ENCODE measurements at places on chromosomes 13 and 19.
A peak's percentile ranks its signal among the peaks of the same experiment; 100 is the strongest.

DNA sequence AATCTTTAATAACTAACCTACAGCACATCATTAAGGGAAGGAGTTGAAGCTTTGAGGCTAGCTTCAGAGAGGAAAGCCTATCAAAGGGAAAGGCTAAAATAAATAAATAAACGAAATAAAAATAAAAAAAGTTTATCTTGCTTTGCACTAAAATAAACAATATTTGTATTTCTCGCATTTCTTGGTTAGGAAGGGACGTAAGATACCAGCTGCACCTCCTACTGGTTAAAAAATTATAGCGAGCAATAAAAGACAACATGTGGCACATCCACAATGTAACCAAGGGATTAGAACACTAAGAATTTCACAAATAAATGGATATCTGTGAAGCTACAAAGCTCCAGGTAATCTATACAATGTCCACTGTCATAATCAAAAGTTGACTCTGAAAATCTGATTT lies 194.5 kb downstream of the DACH1 start:
- DNase-seq: no peak

DNA sequence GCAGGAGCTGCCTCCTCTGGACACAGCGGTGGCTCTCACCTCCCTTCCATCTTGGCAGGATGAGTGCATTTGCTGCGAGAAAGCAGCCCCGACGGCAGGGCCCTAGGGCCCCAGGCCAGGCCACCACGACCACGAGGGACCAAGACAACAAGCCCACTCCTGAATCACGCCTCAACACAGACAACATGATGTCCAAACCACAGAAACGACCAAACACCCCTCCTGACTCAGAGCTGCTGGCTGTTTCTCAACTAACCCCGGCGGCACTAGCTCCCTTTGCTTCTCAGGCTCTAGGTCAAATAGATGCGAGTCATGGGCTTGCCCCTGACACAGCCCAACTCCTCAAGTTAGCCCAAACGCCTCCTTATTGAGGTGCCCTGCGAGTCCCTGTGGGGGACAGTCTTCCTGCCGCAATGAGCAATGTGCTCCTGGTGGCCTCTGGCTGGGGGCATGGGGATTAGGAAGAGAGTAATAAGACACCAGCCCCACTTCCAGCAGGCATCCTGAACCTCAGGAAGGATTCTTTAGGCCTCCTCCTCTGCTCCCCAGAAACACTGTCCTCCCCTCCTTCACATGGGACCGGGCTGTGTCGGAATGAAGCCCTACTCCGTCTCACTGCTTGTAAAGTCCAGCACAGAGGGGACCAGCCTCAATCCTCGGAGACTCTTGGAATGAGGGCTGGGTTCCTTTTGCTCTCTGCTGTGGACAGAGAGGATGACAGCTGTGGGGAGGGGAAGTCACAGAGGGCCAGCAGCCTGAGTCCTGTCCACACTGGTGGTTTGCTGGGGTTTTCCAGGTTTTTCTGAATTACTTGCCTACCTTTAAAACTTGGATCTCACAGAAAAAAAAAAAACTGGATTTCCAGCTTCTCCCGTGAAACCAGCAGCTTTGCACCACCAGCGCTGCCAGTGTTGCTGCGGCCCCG lies 6.9 kb upstream of the ATF5 start:
- no peak for DNase-seq

GRCh38 chr13:24272452-24273161 lies 36.8 kb upstream of the C1QTNF9 start:
- no peak for DNase-seq

GRCh38 chr19:21047716-21048115 lies 27.3 kb downstream of the ZNF430 start:
- DNase-seq: no peak

DNA sequence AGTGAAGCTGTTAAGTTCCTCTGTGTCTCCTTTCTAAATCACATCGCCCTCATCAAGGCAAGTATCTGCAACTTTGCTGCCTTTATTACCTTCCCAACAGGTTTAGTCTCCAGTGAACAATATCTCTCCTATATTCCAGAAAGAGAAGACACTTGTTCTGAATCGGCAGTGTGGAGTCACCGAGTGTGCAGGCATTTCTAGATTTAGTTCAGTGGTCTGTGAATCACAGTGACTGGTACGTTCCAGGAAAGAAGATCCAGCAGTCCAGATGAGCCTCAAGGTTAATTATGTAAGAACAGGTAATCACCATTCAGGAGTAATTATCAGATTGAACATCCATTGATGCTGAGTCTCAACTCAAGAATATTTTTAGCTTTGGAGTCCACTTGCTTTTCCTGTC lies 497.0 kb downstream of the FOXO1 start:
- no peak for DNase-seq

DNA sequence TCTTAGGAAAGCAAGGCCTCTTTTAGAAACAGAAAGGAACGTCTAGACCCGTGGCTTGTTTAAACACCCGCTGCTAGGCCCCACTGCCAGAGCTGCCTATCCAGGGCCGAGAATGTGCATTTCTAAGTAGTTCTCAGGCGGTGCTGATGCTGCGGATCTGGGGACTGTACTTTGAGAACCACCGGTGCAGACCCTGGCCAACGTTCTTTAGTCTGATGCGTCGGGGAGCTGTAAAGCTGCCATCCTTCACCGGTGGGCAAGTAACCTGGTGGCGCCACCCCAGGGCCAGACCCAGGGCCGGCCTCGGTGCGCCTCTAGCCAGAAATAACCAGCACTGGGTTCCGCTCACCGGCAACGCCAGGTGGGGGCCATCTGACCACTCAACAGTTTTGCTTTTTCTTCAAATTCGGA lies 47.1 kb downstream of the TGDS start:
- DNase-seq: no peak

DNA sequence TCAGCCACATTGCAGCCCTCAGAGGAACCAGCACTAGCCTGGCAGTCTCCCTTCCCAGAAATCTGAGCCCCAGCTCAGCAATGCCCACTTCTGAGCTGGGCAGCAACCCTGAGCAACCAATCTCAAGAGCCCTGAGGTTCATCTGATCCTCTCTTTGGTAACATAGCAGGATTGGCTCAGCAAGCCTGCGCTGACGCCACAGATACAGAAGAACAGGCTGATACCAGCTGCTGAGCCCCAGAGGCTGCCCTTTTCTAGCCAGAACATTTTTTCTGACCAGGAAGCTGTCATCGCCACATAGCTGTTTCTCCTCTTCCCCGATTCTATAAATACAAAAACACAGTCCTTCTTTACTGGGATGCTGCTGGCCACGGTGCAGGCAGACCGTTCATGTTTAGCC lies 59.8 kb downstream of the TRPM4 start:
- no peak for DNase-seq

GRCh38 chr19:46324277-46324676 lies 22.6 kb upstream of the PPP5C start:
- DNase-seq: no peak

GRCh38 chr19:16901491-16902175 lies 12.8 kb downstream of the F2RL3 start:
- no peak for DNase-seq

DNA sequence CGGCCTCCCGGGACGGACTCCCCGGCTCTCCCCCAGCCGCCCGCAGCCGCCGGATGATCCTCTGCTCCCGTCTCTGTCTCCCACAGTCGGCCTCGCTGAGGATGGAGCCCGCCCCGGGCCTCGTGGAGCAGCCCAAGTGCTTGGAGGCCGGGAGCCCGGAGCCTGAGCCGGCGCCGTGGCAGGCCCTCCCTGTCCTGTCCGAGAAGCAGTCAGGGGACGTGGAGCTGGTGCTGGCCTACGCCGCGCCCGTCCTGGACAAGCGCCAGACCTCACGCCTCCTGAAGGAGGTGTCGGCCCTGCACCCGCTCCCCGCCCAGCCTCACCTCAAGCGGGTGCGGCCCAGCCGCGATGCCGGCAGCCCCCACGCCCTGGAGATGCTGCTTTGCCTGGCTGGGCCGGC lies 6.8 kb downstream of the ADAT3 start:
- DNase-seq: no peak

- no peak for DNase-seq
Observed at GRCh38 chr13:77480066-77480465, 55.4 kb upstream of the SCEL start.

GRCh38 chr19:30209617-30210600 lies 162.3 kb upstream of the ZNF536 start:
- DNase-seq: no peak

DNA sequence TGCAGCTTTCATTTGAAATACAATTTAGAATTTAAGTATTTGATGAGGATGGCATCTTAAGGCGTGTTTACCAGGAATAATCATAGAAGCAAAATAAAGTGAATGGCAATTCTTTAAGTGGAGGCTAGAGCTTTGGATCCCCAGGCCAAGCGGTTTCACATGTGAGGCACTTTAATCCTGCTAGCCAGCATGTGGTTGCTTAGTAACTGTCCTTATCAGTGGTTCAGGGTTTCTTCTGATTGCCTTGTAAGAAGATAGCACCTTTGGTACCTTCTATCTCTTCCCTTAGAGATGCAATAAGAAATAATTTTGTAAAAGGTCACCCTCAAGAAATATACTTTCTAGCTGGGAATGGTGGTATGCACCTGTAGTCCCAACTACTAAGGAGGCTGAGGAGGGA lies 38.9 kb upstream of the SERP2 start:
- no peak for DNase-seq

- DNase-seq: no peak
Observed at GRCh38 chr19:49824662-49825061, 6.6 kb downstream of the MED25 start.

DNA sequence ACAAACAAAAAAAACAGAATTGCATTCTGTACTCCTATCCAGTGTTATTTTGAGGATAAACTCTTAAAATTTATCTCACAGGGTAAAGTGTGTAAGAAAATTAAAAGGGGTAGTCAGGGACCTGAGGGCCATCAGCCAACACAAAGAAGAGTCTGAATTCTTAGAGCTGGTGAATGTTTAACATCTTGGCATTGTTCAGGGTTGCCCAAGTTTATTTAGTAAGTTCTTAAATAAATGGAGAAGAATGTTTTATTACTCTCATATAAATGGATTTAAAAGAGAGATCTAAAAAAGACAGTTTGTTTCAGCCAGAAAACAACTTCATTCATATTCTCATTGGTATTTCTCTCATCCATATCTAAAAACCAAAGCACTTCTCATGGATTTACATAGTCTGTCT lies 171.7 kb downstream of the LACC1 start:
- no peak for DNase-seq

DNA sequence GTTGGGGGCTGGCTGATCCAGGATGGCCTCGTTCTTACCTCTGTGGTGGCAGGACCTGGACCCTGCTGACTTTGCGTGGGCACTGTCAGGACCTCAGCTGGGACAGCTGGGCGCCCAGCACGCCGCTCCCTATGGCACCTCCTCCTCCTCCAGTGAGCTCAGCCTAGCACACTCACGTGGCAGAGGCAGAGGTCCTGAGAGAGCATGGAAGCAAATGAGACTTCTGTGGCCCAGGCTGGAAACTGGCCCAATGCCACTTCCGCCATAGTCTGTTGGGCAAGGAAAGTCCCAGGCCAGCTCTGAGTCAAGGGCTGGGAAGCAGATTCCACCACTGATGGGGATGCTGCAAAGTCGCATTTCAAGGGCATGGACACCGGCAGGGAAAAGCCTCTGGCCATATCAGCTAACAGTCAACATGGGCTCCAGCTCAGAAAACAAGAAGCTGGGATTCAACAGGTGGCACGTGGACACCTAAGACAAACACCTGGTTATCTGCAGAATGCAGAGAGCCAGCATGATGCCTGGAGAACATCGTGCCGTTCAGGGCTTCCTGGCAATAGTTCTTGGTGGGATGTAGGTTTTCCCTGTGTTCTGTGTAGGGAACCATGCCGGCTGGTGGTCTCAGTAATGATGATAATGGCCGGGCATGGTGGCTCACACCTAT lies 16.7 kb downstream of the MYBPC2 start:
- DNase-seq: no peak

- DNase-seq: no peak
Observed at GRCh38 chr13:56755181-56755935, 385.4 kb upstream of the PRR20A start.

DNA sequence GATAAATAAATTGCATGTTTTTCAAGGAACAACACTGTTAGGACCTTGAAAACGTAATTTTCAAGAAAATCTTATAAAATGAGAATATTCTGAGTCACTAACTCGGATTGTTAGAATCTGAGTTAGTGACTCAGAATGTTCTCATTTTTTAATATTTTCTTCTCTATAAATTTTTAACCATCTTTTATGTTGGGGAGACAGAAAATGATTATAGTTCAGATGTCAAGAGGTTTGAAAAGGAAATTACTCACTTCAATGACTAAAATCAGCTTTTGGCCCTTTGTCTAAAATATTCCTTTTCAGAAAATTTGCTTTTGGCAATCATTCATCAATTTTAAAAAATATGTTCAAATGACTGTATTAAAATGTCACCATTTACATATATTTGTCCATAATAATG lies 264.2 kb upstream of the EDNRB start:
- no peak for DNase-seq

GRCh38 chr19:1828279-1829238 lies 16.5 kb upstream of the ATP8B3 start:
- no peak for DNase-seq

DNA sequence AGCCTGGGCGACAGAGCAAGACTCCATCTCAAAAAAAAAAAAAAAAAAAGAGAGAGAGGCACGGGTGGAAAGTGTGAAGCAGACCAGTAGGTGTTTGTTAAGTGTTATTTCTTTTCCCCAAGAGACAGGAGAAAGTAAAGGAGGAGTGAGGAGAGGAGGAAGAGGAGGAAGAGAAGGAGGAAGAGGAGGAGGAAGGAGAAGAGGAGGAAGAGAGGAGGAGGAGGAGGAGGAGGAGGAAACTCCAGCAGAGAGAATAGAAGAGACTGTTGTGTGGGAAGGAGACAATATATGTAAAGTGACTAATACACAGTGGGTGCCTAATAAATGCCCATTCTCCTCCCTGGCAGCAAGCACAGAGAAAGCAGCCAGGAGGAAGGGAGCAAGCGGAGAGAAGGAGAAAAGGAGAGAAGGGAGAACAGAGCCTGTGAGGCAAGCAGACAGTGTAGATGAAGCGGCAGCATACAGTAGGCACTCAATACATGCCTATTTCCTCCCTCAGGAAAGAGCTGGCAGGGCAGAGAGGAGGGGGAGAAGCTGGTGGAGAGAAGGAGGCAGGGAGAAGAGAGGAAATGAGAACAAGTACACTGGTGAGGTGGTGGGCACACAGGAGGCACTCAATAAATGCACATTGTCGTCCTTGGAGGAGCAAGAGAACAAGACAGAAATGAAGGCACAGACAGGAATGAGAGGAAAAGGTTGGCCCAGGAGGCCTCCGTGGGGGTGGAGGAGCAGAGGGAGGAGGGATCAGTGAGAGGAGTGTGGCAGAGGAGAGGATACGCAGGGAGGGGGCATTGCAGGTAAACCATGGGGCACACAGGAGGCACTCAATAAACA lies 16.6 kb downstream of the JOSD2 start:
- DNase-seq: no peak

GRCh38 chr19:38233740-38234251 lies 9.8 kb upstream of the DPF1 start:
- peak; percentile 27 for DNase-seq

DNA sequence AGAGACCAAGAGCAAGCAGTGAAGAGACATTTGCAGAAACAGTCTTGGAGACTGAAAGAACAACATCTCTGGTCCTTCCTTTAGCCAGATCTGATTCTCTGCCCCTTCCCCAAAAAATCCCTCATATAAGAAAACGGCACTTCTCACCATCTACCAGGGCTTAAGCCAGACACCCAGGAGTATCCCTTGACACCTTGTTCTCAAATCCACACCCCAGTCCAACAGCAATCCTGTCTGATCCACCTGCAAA lies 1.7 kb upstream of the PLEKHG2 start:
- DNase-seq: no peak
